MV-4-11 (cell line): ENCODE measurements at places on chromosomes 6 and 20.
A peak's percentile ranks its signal among the peaks of the same experiment; 100 is the strongest.

GRCh38 chr6:16363749-16364148, 125.4 kb downstream of the GMPR start:
- DNase-seq: no peak

DNA sequence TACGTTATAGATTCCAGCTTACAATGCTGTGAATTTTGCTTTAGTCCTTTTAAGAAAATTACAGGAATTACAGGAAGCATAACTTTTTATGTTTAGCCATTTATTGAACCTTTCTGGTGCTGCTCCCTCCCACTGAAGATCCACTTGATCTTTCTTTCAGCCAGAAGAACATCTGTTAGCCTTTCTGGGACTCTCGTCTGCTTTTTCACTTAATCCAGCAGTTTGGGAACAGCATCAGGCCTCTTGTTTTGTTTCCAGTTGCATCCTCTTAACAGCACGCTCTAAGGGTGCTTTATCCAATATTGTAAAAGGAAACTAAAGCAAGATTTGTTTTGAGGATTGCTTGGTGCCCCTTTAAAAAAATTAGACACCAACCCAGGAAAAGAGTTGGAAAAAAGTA, 10.3 kb upstream of the CYP24A1 start:
- DNase-seq: no peak

- peak; percentile 23 for DNase-seq
Observed at GRCh38 chr6:43817192-43817591, 47.2 kb downstream of the VEGFA start.

DNA sequence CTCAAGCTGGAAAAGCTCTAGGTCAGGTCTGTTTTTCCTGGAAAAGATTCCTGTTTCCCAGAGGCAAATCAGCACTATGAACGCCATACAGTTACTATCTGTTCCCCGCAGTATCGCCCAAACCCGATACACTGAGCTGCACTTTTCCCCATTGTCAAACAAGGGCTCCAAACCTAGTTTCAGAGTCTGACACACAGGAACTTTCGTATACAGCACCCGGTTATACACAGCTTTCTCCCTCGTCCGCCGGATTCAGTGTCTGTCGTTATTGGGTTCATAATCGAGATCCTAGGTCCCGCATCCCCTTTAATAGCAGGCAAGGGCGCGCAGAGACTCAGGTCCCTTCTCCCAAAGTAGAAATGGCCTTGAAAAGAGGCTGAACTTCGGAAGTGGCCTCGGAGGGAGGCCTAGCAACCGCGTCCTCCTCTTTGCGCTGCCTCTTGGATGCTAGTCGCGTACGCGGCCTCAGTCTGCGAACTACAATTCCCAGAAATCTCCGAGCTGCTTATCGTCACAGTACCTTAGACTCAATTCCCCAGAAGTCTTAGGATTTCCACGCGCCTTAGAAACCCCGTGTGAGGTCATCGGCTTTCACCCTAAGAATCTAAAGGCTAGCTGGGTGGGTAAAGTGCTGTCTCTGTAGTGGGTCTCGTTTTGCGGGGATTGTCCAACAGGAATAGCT, 34.2 kb downstream of the ZNF391 start:
- DNase-seq: no peak

DNA sequence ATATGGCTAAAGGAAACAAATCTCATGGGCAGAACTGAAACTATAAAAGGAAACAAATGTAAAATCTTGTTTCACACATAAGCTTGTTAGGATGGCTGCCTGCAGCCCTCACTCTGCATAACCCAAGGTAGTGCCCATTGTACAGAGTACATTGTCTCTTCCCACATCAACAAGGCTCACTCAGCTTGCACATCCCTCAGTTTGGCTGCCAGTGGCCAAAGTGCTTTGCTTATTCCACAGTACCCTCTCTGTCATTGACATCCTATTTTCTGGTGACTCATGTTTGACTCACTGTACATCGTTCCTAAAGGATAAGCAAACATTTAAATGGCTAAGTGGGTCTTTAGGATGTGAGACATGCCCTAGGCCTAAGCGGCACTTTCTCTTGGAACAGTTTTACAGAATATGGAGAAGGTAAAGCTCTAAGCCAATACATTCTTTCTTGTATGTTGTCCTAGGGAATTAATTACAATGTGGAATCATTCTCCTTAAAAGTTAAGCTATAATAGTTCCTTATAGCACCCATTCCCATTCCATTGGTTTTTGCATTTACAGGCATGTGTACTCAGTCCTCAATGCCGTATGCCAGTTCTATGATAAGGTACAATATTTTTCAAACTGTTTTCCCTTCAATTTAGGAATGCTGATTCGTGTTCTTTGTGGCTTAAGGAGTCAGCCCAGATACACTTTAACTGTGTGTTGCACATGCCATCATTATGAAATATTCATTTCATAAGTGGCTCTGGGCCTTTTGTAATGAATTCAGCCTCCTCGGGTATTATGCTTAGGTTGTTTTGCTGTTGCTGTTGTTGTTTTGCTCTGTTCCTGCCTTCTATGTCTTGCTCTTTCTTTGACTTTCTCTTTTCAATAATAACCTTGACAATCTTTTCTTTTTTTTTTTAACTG, 5.5 kb downstream of the ANKEF1 start:
- peak; percentile 46 for DNase-seq

- no peak for DNase-seq
Observed at GRCh38 chr6:64502801-64503200, 867.2 kb downstream of the PHF3 start.

GRCh38 chr6:125444006-125444923, 142.5 kb upstream of the HDDC2 start:
- DNase-seq: no peak

DNA sequence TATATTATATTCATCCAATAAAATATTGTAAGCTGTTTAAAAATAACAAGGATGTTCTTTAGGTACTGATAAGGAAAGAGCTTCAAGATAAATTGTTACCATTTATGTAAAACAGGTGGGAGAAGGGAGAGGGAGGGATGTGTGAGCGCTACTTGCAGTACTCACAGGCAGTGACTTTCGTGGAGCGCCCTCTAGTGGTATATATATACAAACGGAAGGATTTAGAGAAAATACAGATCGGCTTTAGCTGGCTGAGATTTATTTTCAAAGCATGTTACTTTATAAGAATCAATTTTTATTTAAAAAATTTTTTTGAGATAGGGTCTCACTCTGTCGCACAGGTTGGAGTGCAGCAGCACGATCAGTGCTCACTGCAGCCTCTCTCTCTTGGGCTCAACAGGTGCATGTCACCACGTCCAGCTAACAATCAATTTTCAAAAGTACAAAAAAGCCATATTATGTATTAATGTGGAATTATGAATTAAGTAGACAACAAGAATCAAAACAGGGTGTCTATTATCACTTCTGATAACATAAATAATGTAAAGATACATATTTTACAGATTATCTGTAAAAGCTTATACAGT, 3.3 kb upstream of the MOG start:
- peak; percentile 42 for DNase-seq

DNA sequence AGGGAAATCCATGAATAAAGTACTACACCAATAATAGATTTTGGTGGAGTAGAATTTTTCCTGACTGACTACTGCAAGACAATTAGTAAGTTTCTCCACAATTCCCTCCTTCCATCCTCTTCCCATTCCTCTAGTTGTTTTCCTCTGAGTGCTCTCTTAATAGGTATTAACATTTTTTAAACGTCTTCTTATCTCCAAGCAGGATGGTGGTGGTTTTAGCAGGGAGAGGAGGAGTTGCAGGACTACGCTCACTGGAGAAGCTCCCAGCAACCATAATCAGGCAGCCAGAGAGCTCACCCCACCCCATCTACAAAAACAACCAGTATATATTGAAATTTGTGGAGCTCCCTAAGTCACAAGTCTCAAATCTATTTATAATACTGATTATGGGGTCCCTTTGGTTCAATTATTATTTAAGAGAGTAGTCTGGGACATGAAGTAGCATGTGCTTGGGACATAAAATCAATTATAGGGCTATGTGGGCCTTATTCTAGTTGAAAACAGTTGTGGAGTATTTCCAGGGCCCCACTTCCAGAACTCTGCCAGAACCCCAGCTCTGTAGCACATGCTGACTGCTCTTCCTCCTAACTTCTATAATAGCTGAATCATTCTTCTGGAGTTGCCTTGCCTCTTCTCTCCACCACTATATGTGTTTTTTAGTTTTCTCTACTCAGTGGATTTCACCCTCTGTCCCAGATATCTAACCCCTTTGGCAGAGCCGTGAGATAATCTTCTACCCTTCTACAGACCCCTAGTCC, 49.8 kb downstream of the MYB start:
- DNase-seq: no peak

- no peak for DNase-seq
Observed at GRCh38 chr6:108945681-108946159, 97.5 kb downstream of the ARMC2 start.

- DNase-seq: no peak
Observed at GRCh38 chr6:17485181-17485580, 91.8 kb downstream of the CAP2 start.

- DNase-seq: no peak
Observed at GRCh38 chr6:42113936-42114636, 28.3 kb downstream of the C6orf132 start.

DNA sequence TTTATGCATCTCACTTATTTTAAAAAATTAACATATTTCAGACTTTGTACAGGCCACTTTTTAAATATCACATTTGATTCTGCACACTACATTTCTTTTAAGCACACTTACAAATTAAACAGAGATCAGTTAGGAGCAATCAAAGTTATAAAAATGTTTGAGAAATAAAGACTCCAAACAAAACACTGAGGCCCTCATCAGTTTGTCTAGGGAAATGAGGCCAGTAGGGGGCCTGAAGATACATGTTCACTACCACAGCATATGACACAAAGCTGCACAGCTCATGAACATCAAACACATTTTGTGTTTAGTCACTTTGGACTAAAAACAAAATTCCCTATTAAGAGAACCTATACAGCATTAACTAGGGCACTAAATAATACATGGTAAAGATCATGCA, 180.5 kb downstream of the PDE7B start:
- DNase-seq: peak; percentile 15
